Esophagus squamous epithelium (tissue), 5 donors: ENCODE measurements at places on chromosomes 16 and 17.

GRCh38 chr17:68623811-68624210, 22.6 kb upstream of the FAM20A start:
- DNase-seq, result no peak

- DNase-seq, result no peak
Measured at GRCh38 chr17:39599004-39599664, 8.6 kb downstream of the NEUROD2 start.

DNA sequence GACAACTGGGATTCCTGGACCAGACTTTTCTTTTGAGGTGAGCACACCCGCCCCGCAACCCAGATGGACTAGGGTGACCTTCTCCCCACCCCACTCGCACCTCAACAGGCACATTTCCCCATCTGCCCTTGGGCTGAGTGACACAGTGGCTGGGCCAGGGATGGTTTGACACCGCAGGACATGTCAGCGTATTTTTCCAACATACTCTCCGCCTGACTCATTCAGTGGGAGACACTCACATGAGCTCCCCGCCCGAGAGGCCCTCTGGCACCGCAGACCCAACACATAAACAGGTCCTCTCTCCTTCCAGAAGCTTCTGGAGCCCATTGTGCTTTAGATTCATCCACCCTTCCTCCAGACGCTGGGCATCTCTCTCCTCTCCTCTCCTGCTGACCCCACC, 69.4 kb downstream of the ZDHHC7 start:
- no peak for DNase-seq

DNA sequence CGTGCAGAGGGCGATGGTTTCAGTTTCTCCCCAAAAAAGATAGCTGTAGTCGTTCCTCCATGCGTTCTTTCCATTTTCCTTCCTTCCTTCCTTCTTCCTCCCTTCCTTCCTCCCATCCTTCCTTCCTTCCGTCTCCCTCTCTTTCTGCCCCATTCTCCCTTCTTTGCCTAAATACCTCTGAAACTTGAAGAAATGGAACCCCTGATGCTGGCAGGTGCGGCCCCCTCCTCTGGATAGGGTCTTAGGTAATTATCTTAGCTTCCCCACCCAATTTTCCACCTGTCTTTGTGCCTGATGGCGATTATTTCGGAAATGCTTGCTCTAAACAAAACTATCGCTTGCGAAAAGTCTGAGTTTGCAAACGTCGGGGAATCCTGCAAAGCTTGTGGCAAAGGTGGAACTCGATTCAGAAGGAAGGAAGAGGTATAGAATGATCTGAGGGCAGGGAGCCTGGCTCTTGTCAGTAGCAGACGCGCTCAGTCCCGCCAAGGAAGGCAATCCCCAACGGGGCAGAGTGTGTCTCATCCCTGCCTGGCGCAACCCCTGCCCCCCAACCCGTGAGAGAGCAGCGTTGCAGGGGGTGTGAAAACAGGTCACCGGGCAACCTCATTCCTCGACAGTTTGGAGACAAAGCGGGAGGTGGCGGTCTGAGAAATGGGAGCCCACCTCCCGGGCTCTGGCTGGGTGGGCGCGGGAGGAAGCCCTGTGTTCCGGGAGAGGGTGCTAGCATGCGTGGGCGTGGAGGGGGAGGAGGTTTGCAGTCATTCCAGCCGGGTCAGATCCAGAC, 2.9 kb upstream of the CBX8 start:
- no peak for DNase-seq

- no peak for DNase-seq
Measured at GRCh38 chr17:56973520-56973919, 4.4 kb upstream of the SCPEP1 start.
